ENCODE measurements at places on chromosomes 4 and X. TPM values are rescaled to one million over a fixed set of nuclear protein-coding genes. Genes with fewer than 3 reads are reported as not detected.

DNA sequence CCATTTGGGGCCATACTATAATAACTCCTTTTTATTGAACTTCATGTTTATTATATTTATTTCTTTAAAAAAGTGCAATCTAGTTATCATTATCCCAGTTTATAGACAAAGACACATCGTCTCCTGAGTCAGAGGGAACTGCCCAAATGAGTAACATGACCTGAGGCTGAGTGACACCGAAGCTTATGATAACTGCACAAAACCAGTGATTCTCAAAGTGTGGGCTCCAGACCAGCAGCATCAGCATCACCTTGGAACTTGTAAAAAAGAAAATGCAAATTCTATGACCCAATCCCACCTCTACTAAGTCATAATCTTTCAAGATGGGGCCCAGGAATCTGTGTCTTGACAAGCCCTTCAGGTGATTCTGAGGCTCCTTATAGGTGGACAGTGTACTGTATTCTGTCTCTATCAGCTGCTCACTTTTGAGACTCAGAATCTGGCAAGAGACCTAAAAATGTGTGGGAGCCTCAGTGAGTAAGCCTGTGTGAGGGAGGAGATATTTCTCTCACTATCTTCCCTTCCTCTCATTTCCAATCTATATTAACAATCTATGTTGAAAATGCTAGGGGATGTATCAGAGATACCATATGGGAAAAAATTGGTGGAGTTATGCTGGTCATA is 147.0 kb downstream of the PACRGL start:
- H3K4me3 ChIP-seq = no peak overlapping the region
- no peak for DNase-seq
- H3K4me1 ChIP-seq = no peaks in the 10 kb centered on the region
- H3K27ac ChIP-seq = no peak overlapping the region

DNA sequence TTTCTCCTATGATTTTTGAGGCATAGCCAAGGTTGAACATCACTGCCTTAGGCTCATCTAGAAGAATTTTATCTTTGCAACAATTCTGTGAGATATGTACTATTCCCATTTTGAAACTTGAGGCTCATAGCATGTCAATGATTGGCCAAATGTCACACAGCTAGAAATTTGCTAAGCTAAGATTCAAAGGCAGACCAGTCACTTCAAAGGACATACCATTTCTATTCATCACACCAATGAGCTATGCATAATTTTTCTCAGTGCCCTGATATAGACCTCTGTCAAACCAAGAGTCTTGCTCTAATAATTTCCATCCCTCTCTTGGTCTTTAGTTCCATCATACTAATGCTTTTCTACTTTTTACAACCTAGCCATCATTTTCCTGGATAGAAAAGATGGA is 27.6 kb upstream of the SERTM2 start:
- no peaks in the 10 kb centered on the region for H3K4me1 ChIP-seq
- H3K4me3 ChIP-seq = no peak overlapping the region
- H3K27ac ChIP-seq = no peak overlapping the region
- no peaks in the 10 kb centered on the region for H3K27me3 ChIP-seq
- no peaks in the 10 kb centered on the region for H3K36me3 ChIP-seq

GRCh38 chr4:74431113-74431826 is 13.7 kb upstream of the AREG start:
- no peaks in the 10 kb centered on the region for H3K36me3 ChIP-seq
- H3K4me3 ChIP-seq = no peak overlapping the region
- no peak for DNase-seq
- H3K27ac ChIP-seq = no peak overlapping the region

DNA sequence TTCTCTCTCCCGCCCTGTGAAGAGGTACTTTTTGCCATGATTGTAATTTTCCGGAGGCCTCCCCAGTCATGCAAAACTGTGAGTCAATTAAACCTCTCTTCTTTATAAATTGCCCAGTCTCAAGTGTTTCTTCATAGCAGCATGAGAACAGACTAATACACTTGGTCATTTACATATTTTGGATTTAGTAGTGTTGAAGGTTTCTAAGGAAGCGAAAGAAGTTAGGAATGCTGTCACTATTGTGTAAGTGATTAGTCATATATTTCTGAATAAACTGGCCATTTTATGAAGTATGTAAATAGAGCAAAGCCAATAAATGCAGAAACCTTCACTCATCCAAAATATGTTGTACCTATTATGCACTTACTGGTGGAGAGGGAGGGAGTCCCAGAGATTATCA is 34.4 kb upstream of the GK2 start:
- no peak overlapping the region for H3K4me3 ChIP-seq
- no peaks in the 10 kb centered on the region for H3K27me3 ChIP-seq
- no peak overlapping the region for H3K27ac ChIP-seq
- H3K36me3 ChIP-seq = no peaks in the 10 kb centered on the region
- H3K4me1 ChIP-seq = no peaks in the 10 kb centered on the region

- H3K4me3 ChIP-seq = no peak overlapping the region
- H3K4me1 ChIP-seq = peaks cover 2% of the 10 kb centered on the region
- peaks cover 12% of the 10 kb centered on the region for H3K27me3 ChIP-seq
- H3K27ac ChIP-seq = no peak overlapping the region
- H3K36me3 ChIP-seq = no peaks in the 10 kb centered on the region
Measured at GRCh38 chrX:110425222-110426154, 66.8 kb downstream of the RTL9 start.

DNA sequence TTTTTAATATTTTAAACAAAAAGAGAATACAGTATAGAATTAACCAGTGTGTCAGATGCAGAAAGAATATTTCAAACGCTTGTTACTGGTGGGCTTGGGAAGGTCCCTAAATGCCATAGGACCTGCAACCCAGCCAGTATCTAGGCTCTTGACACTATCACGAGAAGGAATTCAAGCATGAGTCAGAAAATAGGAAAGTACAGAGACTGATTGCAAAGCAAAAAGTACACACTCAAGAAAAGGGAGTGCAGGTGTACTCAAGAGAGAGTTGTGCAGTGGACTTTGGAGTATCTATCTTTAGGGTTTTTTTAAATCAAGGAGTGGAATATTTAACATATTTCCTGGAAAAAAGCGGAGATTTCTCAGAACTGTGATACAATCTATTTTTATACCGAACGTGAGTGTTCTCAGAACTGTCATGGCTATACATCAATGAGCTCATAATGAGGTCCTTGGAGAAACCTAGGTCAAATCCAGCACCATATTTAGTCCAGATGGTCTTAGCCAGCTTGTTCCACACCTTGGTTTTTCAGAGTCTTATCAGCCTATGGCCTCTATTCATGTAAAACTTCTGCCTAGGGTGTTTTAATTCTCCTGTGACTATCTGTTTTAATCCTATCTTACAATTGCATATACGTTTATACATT is 291.8 kb upstream of the FAT4 start:
- H3K27me3 ChIP-seq = no peaks in the 10 kb centered on the region
- H3K4me3 ChIP-seq = no peak overlapping the region
- H3K36me3 ChIP-seq = no peaks in the 10 kb centered on the region
- DNase-seq = no peak
- H3K27ac ChIP-seq = no peak overlapping the region

- no peaks in the 10 kb centered on the region for H3K4me1 ChIP-seq
- no peak overlapping the region for H3K27ac ChIP-seq
- no peaks in the 10 kb centered on the region for H3K36me3 ChIP-seq
Measured at GRCh38 chrX:107773206-107773605, 2.4 kb downstream of the TSC22D3 start.

- H3K27me3 ChIP-seq = no peaks in the 10 kb centered on the region
- no peak for DNase-seq
- H3K4me1 ChIP-seq = no peaks in the 10 kb centered on the region
- no peak overlapping the region for H3K27ac ChIP-seq
- no peak overlapping the region for H3K4me3 ChIP-seq
Measured at GRCh38 chr4:26866781-26867180, 6.1 kb downstream of the STIM2 start.

DNA sequence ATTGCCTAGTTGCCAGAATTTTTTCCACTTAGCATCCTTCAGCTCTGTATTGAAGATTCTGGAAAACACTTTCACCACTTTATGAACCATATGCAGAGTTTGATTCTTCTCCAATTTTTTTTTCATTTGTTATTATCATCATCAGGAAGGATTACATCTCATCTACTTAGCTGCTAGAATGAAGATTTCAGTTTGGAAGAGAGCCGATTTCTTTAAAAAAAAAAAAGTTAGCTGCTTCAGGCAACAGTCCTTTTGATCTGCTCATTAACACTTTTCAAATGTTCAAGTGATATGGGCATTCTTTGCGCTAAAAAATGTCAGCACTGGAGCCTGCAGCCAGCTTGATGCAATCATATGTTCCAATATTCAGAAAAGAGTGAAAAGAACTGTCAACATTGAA is 76.2 kb downstream of the ANTXR2 start:
- peaks cover 1% of the 10 kb centered on the region for H3K36me3 ChIP-seq
- DNase-seq = no peak
- no peaks in the 10 kb centered on the region for H3K4me1 ChIP-seq
- H3K4me3 ChIP-seq = no peak overlapping the region
- no peak overlapping the region for H3K27ac ChIP-seq
- H3K27me3 ChIP-seq = no peaks in the 10 kb centered on the region

DNA sequence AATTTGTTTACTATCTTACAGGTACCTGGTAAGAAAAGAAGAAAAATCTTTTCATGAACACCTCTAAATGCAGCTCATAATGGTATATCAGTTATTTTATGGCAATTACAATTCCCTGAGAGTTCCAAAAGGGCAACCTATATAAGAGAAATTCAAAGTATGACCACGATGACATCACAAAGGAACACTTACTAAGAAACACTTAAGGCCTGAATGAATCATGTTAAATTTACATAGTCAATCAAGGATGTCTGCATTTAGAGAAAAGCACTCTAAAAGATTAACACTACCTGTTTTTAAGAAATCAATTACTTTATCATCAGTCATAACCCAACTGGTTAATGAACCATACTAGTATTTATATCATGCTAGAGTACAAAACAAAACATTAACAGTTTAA is 63.9 kb downstream of the LCORL start:
- peak; percentile 37 for DNase-seq
- no peaks in the 10 kb centered on the region for H3K27me3 ChIP-seq
- H3K4me3 ChIP-seq = no peak overlapping the region
- H3K4me1 ChIP-seq = no peaks in the 10 kb centered on the region

- no peak overlapping the region for H3K4me3 ChIP-seq
- H3K27me3 ChIP-seq = no peaks in the 10 kb centered on the region
- no peak overlapping the region for H3K27ac ChIP-seq
- H3K4me1 ChIP-seq = no peaks in the 10 kb centered on the region
- DNase-seq = no peak
- no peaks in the 10 kb centered on the region for H3K36me3 ChIP-seq
Measured at GRCh38 chrX:31845003-31845402, 773.2 kb upstream of the FTHL17 start.

DNA sequence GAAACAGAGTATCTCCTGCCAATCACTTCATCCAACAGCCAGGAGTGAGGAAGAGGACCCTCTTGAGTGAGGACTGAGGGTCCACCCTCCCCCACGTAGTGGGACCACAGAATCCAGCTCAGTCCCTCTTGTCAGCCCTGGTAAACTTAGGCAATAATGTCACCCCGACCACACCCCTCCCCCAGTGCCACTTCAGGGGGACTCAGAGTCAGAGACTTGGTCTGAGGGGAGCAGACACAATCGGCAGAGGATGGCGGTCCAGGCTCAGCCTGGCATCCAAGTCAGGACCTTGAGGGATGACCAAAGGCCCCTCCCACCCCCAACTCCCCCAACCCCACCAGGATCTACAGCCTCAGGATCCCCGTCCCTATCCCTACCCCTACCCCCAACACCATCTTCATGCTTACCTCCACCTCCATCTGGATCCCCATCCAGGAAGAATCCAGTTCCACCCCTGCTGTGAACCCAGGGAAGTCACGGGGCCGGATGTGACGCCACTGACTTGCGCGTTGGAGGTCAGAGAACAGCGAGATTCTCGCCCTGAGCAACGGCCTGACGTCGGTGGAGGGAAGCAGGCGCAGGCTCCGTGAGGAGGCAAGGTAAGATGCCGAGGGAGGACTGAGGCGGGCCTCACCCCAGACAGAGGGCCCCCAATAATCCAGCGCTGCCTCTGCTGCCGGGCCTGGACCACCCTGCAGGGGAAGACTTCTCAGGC is at the start of the genes CSAG1 and MAGEA12:
TSS of gene CSAG1 (minus strand) at position 461 of the 715 bp plus-strand sequence. CDS start 1,261 bp downstream, outside the sequence.
TSS of gene MAGEA12 (plus strand) at position 497 of the 715 bp plus-strand sequence. CDS start 2,405 bp downstream, outside the sequence.
- H3K4me1 ChIP-seq = no peaks in the 10 kb centered on the region
- H3K36me3 ChIP-seq = no peaks in the 10 kb centered on the region
- no peak for DNase-seq
- no peak within 1 kb of the TSS for H3K27ac ChIP-seq
- no peaks in the 10 kb centered on the region for H3K27me3 ChIP-seq

GRCh38 chrX:101208152-101208905 is 11.3 kb upstream of the DRP2 start:
- H3K27me3 ChIP-seq = no peaks in the 10 kb centered on the region
- no peak overlapping the region for H3K27ac ChIP-seq
- no peaks in the 10 kb centered on the region for H3K36me3 ChIP-seq
- peak; percentile 41 for DNase-seq

- H3K4me1 ChIP-seq = peaks cover 2% of the 10 kb centered on the region
- no peaks in the 10 kb centered on the region for H3K27me3 ChIP-seq
- no peak overlapping the region for H3K27ac ChIP-seq
- no peak for DNase-seq
- H3K36me3 ChIP-seq = peaks cover 67% of the 10 kb centered on the region
- no peak overlapping the region for H3K4me3 ChIP-seq
Measured at GRCh38 chr4:7787681-7788141, 151.9 kb downstream of the AFAP1 start.

GRCh38 chrX:7117587-7117986 is 29.9 kb upstream of the STS start:
- no peaks in the 10 kb centered on the region for H3K36me3 ChIP-seq
- no peak overlapping the region for H3K4me3 ChIP-seq
- no peak for DNase-seq
- no peak overlapping the region for H3K27ac ChIP-seq
- no peaks in the 10 kb centered on the region for H3K27me3 ChIP-seq
- H3K4me1 ChIP-seq = peaks cover 7% of the 10 kb centered on the region

DNA sequence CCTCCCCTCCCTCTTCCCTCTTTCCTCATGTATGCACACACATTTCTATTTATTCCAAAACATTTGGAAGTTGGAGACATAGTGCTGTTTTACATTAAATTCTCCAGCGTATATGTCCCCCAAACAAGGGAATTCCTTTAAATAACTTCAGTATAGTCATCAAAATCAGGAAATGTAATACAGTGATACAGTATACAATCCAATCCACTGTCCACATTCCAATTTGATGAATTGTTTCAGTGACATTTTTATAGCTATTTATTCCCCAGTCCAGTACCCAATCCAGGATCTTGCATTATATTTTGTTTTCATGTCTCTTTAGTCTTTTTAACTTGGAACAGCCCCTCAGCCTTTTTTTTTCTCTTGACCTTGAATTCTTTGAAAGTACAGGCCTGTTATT is 233.0 kb downstream of the DKK2 start:
- H3K27ac ChIP-seq = no peak overlapping the region
- H3K27me3 ChIP-seq = no peaks in the 10 kb centered on the region
- no peak for DNase-seq
- no peaks in the 10 kb centered on the region for H3K36me3 ChIP-seq
- no peaks in the 10 kb centered on the region for H3K4me1 ChIP-seq
- no peak overlapping the region for H3K4me3 ChIP-seq

The C4orf36 gene
- 0.28 TPM for total RNA-seq

The GPR143 gene
- total RNA-seq = not detected

The LIN54 gene
- total RNA-seq = 23.9 TPM

The SRP72 gene
- total RNA-seq = 197 TPM

The ATXN3L gene
- not detected for total RNA-seq

The MID1 gene
- total RNA-seq = 63.0 TPM

The DSPP gene
- not detected for total RNA-seq

The SHROOM4 gene
- total RNA-seq = 2.2 TPM

Data from IMR-90 (cell line).